Tracheal epithelial cell (primary cell): ENCODE measurements at places on chromosomes 3 and 15. TPM values are rescaled to one million over a fixed set of nuclear protein-coding genes. Genes with fewer than 3 reads are reported as not detected.

Gene USP50
- total RNA-seq, result not detected in 2 replicates

Gene TNFAIP8L3
- total RNA-seq, result 4.1 and 8.1 TPM in 2 replicates

Gene SCAANT1
- not detected in 2 replicates for total RNA-seq

Gene PPM1L
- total RNA-seq, result 1.9 and 7.0 TPM in 2 replicates

Gene MBD4
- 11.1 and 12.6 TPM in 2 replicates for total RNA-seq

Gene PPP1R14D
- total RNA-seq, result not detected in 2 replicates

Gene CD276
- 31.5 and 76.1 TPM in 2 replicates for total RNA-seq

Gene GOLGA8O
- 0.48 TPM in 1 of 2 replicates, not detected in the other for total RNA-seq

Gene RHCG
- total RNA-seq, result 196 and 310 TPM in 2 replicates

Gene SEMA6D
- total RNA-seq, result 1.7 and 3.8 TPM in 2 replicates

Gene PML
- 33.0 and 41.9 TPM in 2 replicates for total RNA-seq

Gene GOLGA8T
- not detected in 2 replicates for total RNA-seq

Gene GOLGA8G
- under 0.01 TPM in 1 of 2 replicates, not detected in the other for total RNA-seq

Gene GOLGA6L9
- total RNA-seq, result 1.1 and 2.7 TPM in 2 replicates

Gene TUSC7
- total RNA-seq, result not detected in 2 replicates

Gene C2CD4A
- total RNA-seq, result 0.21 and 0.48 TPM in 2 replicates

Gene GP5
- not detected in 2 replicates for total RNA-seq

Gene LDHAL6B
- not detected in 2 replicates for total RNA-seq

Gene ARPC4
- 134 and 339 TPM in 2 replicates for total RNA-seq

Gene CCR9
- not detected in 2 replicates for total RNA-seq

Gene FGD5
- total RNA-seq, result under 0.01 and 0.96 TPM in 2 replicates

Gene MOBP
- not detected in 2 replicates for total RNA-seq

Gene FBXW12
- total RNA-seq, result not detected in 2 replicates

Gene TMC3
- not detected in 2 replicates for total RNA-seq

Gene SMARCC1
- 30.7 and 37.1 TPM in 2 replicates for total RNA-seq

Gene HEG1
- 3.8 and 12.3 TPM in 2 replicates for total RNA-seq

Gene CCDC9B
- total RNA-seq, result 5.3 and 36.4 TPM in 2 replicates

Gene SNAPC5
- 22.2 and 31.1 TPM in 2 replicates for total RNA-seq

Gene CCR5
- total RNA-seq, result not detected in 2 replicates

Gene TRH
- not detected in 2 replicates for total RNA-seq

Gene ARNT2
- total RNA-seq, result 0.21 and 0.72 TPM in 2 replicates

Gene CNTN3
- total RNA-seq, result 0.96 and 1.1 TPM in 2 replicates
